ENCODE measurements at places on chromosomes 2 and 18.

DNA sequence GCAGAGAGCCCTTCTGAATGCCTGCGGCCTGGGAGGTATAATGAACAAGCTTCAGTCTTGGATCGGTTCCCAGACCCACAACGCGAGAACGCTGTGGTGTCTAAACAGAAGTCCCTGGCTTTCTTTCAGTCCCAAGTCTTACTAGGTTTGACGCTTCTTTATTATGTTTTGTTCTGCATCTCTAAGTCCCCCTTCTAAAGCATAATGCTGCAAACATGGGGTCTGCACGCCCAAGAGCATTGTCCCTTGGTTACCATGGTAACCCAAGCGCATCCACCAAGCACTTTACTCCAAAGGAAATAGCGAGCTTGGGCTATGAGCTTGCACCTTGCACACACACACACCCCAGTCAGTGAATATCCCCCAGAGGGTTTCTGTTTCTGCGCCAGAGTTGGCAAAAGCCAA lies 193.7 kb downstream of the INO80D start:
- peak; percentile 80 for DNase-seq

DNA sequence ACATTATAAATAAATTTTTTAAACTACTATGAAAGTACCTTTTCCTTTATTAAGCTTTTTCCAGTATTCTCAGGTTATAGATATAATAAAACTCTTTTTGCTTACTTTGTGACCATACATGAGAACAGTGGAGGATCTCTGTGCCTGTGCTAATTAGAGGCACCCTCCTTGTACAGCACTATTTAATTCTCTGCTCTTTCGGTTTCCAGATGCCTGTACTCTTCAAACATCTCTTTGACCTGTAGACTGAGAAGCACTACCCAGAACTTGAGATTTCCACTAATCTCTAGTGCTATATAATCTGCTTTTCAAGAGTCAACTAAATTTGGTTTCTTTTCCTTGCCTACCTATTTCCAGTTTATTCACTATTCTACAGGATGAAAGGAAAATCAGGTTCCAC lies 131.1 kb downstream of the GULP1 start:
- no peak for DNase-seq

DNA sequence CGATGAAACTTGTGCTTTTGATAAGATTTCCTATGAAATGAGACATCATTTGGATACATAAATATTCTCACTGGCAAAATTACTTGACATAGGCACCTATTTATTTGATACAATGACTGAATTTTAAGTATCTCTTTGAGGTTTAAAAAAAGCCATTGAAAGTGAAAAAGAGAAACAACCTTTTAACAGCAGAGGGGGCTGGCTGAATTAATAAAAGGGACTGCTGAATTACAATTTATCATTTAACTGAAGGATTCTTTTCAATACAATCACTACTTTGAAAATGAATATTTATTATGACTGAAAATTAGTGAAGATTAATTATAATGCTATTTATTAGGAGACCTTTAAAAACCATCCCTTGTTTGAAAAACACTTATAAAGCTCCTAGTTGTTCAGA lies 335.3 kb downstream of the DLGAP1 start:
- no peak for DNase-seq

DNA sequence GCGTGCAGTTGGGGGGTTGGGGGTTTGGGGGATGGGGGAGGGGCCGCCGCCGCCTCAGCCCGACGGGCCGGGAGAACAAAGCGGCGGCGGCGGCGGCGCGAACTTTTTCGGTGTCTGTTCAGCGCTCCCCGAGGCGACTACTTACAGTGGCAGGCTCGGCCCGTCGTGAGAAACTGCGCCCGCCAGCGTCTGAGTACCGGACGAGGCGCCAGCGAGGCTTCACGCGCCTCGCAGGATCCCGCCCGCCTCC lies 172 bp downstream of the PRKD3 start:
- peak; percentile 68 for DNase-seq

GRCh38 chr2:164479460-164479859 lies 141.8 kb downstream of the GRB14 start:
- peak; percentile 39 for DNase-seq

- DNase-seq: no peak
Measured at GRCh38 chr2:170501421-170502043, 213.6 kb upstream of the SP5 start.

Measured in epithelial cell of esophagus (primary cell).